ENCODE measurements at places on chromosomes 5 and 9.

GRCh38 chr9:16726718-16727451, 143.6 kb downstream of the BNC2 start:
- DNase-seq: peak; percentile 3

DNA sequence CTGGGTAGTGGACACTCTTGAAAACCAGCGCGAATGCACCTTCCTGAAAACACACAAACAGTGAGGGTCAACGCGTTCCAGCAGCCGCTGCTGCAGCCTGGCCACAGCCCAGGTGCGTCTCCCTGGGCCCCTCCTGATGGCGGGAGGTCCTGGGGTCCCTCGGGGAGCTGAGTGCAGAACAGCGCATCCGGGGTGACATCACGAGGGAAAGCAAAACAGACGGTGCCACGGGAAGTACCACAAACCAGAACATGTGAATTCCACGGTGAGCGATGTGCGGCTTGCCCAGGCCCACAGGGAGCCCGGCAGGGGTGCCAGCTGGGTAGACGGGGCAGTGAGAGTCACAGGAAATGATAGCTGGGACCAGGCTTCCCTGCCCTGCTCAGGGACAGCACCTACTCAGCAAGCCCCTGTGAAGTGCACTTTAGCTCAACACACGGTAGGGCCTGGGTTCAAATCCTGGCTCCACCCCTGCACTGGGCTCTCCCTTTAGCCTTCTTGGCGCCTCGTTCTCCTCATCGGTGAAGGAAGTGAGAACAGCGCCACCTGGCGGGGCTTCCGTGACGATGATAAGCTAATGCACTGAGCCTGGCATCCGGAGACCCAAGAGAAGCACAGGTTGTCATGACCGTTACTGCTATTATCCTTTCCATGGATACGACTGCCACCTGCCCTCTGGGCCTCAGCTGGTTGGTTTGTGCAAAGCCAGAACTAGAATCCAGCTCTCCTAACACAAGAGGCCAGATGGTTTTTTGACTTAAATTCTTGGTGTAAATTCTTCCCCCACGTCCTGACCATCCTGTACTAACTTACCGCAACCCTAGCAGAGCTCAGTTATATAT, 24.6 kb downstream of the GFPT2 start:
- DNase-seq: peak; percentile 88

DNA sequence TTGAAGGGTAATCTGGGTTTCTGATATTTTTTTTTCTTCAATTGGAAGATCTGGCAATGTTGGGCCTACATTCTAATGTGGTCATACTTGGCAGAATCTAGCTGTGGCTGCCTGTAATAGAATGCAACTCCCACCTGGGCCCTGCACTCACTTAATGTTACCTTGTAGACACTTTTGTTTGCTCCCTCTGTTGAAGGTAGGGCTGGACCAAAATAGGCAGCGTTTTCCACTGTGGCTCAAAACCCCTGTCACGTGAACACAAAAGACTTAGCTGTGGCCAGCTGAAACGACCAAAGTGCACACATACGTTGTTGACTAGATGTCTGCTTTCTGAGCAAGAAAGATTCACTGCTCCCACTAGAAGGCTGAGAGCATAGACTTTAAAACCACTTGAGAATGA, 117.6 kb upstream of the HMHB1 start:
- DNase-seq: no peak

GRCh38 chr5:120415985-120416384, 48.1 kb upstream of the PRR16 start:
- DNase-seq: no peak

GRCh38 chr9:136685216-136685615, 2.0 kb downstream of the AGPAT2 start:
- no peak for DNase-seq

DNA sequence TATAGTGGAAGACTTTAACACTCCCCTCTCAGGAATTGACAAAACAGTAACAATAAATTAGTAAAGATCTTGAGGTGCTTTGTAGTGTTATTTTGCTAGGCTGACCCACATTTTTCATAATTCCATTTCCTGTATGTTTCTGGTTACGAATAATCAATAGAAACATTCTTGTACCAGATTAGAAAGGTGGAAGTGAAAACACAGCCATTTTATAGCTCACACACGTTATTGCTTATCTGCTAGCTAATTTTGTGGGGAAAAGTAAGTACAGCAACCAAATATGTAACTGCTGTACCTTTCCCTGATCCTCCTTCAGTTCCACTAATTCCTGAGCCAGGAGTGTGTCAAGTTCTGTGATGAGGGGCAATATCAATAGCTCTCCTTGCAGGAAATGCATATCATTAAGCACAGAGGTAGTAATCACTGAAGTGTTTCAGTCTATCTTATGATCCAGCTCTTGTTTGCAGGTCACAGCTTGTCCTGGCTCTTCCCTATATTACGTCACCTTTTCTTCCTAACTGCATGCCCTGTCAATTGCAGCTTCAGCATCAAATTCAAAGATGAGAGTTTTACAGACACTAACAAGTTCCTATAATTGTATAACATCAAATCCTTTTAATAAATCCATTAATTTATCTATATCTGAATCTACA, 59.4 kb downstream of the MINAR2 start:
- no peak for DNase-seq

DNA sequence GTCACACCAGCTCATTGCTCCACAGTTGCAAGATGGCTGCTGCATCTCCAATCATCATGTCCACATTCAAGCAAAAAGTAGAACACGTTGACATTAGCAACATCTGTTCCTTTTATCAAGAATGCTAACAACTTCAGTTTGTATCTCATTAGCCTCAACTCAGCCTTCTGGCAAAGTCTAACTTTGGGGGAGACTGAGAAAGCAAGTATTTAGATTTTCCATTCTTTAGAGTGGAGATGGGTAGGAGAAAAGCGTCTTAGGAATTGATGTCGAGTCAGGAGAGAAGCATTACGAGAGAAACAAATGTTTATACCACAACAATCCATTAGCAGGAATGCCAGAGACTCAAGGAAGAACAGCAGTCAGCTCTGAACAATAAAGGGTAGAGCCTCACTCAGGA, 446.3 kb downstream of the ENC1 start:
- DNase-seq: no peak

GRCh38 chr5:98096155-98096554, 677.3 kb upstream of the RGMB start:
- DNase-seq: no peak

DNA sequence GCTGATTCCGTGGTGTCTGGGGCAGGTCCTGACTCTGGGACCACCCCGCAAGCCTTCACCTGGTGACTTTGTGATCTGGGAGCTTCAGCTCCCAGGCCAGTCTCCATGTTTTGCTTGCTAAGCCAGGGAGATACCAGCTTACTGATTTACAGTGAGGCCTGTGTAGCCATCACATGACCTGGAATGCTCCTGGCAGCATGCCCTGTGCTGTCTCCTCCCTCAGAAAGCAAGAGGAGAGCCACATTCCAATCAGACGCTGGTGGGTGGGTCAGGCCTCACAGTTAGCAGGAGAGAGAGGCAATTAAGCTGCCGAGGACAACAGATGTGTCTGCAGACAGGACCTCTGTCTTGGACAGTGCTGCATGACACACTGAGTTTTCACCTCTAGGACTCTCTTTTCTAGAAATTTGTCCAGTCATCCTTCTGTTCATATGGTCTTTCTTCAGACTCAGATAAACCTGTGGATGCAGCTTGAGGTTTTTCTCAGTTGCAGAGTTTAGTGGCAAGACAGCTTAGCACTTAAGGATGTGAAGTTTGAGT, 24.4 kb upstream of the GRPEL2 start:
- peak; percentile 76 for DNase-seq

DNA sequence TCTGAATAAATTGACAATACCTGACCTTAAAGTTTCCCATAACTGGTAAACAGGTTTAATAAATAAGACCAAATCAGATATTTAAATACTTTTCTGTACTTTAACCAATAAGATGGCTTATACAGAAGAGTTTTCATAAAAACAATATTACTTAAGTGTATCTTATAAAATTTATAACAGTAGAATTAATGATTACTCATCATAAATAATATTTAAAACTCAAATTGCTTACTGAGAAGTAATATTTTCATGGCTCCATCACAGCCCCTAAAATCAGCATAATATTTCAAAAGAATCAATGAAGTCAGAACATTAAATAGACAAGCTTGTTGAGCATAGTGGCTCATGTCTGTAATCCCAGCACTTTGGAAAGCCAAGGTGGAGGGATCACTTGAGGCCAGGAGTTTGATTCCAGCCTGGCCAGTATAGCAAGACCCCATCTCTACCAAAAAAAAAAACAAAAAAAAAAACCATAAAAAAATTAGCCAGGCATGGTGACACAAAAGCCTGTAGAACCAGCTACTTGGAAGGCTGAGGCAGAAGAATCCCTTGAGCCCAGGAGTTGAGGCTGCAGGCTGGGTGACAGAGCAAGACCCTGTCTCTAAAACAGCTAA, 23.5 kb downstream of the HOMER1 start:
- no peak for DNase-seq

DNA sequence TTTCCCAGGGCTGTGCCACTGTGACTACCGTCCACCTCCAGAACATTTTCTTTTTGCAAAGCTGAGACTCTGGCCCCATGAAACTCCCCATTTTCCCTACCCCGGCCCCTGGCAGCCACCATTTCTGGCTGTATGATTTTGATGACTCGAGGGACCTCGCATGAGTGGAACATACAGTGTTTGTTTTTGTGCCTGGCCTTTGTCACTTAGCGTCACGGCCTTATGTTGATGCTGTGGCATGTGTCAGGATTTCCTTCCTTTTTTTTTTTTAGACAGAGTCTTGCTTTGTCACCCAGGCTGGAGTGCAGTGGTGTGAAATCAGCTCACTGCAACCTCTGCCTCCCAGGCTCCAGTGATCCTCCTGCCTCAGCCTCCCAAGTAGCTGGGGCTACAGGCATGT, 42.7 kb downstream of the ASS1 start:
- no peak for DNase-seq
